ENCODE measurements at places on chromosomes 6 and 20. TPM values are rescaled to one million over a fixed set of nuclear protein-coding genes. Genes with fewer than 3 reads are reported as not detected.

Gene SIRPA
- total RNA-seq = 16.4 TPM

Gene PKHD1
- total RNA-seq = 1.3 TPM

Gene C20orf141
- not detected for total RNA-seq

Gene CCM2L
- 3.0 TPM for total RNA-seq

Gene OR12D3
- total RNA-seq = not detected
